Left colon (tissue), 2 donors: ENCODE measurements at places on chromosomes 12 and 14. TPM values are rescaled to one million over a fixed set of nuclear protein-coding genes. Genes with fewer than 3 reads are reported as not detected.

ALG10B gene
- total RNA-seq: 4.9 TPM

EFS gene
- 1.1 TPM for total RNA-seq

GALNT8 gene
- total RNA-seq: 41.0 TPM

LRRIQ1 gene
- not detected for total RNA-seq

JAG2 gene
- 7.6 TPM for total RNA-seq

PLEKHG3 gene
- total RNA-seq: 90.1 TPM

KLHL33 gene
- total RNA-seq: 0.09 TPM

ZNF26 gene
- 8.4 TPM for total RNA-seq

PAPLN gene
- total RNA-seq: 8.3 TPM

PLD4 gene
- total RNA-seq: not detected

ADAM20 gene
- total RNA-seq: 0.34 TPM

ABCD2 gene
- 0.45 TPM for total RNA-seq

RAB21 gene
- total RNA-seq: 75.8 TPM

ART4 gene
- 0.21 TPM for total RNA-seq

KRT72 gene
- not detected for total RNA-seq

CCDC177 gene
- total RNA-seq: not detected

ASIC1 gene
- total RNA-seq: 1.9 TPM

DBX2 gene
- not detected for total RNA-seq

IKZF4 gene
- 5.0 TPM for total RNA-seq

LAG3 gene
- 0.89 TPM for total RNA-seq

KRT78 gene
- total RNA-seq: not detected

RDH16 gene
- 0.18 TPM for total RNA-seq

TGFB3 gene
- 4.5 TPM for total RNA-seq

AKAP6 gene
- 7.6 TPM for total RNA-seq

MYF5 gene
- not detected for total RNA-seq

ASPG gene
- 60.8 TPM for total RNA-seq

TAS2R9 gene
- total RNA-seq: not detected

AICDA gene
- total RNA-seq: not detected

SERPINA9 gene
- not detected for total RNA-seq

CAPZA3 gene
- total RNA-seq: not detected

FGF23 gene
- total RNA-seq: not detected

TRHDE gene
- 3.9 TPM for total RNA-seq

TAS2R42 gene
- not detected for total RNA-seq

PIWIL1 gene
- total RNA-seq: 0.31 TPM

PTCSC3 gene
- not detected for total RNA-seq

RIPK3 gene
- total RNA-seq: 67.9 TPM

KRT85 gene
- not detected for total RNA-seq

C2CD5 gene
- 56.9 TPM for total RNA-seq

RBM19 gene
- total RNA-seq: 20.9 TPM

AKAP3 gene
- 3.4 TPM for total RNA-seq

SLC2A14 gene
- 0.36 TPM for total RNA-seq

SPTSSA gene
- 59.1 TPM for total RNA-seq

MANSC4 gene
- total RNA-seq: not detected
